ENCODE measurements at places on chromosomes 5 and 9.

DNA sequence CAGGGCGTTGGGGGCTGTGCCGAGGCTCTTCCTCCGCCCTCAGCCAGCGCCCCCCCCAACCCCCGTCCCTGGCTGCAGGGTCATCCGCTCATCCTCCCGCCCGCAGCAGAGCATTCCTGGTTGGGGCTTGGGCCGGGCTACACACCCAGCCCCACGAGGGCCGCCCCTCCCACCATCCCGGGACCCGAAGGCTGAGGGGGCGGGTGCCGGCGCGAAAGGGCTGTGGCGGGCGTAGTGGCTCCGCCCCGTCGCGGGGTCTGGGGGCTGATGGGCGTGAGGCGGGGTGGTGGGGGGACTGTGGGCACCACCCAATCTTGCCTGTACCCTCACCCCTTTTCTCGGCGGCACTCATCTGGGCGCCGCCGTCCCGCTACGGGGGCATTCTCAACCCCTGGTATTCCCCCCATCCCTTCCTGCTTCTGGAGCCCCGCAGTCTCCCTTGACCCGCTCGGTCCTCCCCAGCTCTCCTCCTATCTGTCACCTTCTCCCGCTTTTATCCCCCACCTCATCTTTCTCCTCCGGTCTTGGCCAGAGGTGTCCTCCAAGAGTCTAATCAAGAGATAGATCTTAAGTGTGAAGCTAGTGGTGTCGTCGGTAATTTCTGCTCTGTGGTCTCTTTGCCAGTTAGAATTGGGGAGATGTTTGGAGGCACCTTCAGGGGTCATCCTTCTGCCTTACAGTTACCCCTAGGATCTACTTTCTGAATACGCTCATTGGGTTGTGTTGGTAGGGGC, 1.6 kb downstream of the FER start:
- DNase-seq, result peak; percentile 49

- DNase-seq, result no peak
These were observed 115.2 kb downstream of the LHFPL2 start for GRCh38 chr5:78533356-78533755.

- no peak for DNase-seq
These were observed 196.2 kb downstream of the HSPA4 start for GRCh38 chr5:133247881-133248624.

GRCh38 chr5:39826051-39826450, 401.3 kb upstream of the DAB2 start:
- DNase-seq, result no peak

DNA sequence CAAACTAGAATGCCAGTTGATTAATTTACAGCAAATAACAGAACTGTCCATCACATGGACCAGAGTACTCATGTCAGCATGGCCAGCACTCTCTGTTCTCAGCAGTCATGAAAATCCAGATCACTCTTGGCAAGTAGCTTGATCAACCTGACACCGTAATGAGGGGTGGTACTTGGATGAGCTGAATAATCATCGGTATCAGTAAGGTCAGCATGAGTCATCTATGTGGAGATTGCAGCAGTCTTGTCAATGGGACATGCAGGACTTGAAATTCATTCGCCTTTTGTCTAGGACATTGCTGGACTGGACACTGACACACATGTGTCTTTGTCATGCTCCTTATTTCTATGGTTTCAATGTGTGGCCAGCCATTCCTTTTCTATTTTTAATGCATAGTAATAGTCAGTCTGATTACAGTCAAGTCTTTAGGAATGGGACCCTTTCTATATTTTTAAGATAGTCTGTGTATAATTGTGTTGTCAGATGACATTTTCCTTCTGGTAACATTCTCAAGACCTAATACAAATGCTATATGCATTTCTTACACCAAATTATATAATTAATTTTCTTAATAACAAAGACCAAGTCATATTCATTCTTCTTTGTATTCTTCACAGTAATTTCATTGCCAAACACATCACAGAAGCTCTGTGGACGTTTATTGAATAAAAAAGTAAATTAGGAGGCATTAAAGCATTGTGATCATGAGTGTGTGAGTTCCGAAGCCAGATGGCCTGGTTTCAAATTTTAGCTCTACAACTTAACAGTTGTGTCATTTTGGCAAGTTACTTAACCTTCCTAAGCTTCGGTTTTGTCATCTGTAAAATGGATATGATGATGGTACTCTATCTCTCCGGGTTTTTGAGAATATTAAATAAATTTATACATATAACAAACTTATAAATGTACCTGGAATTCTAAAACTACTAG, 57.4 kb downstream of the ADAMTSL1 start:
- DNase-seq, result no peak

- DNase-seq, result no peak
These were observed 1198.6 kb upstream of the ACO1 start for GRCh38 chr9:31185831-31186230.

- DNase-seq, result no peak
These were observed 5.3 kb upstream of the PLPP1 start for GRCh38 chr5:55540024-55540423.

DNA sequence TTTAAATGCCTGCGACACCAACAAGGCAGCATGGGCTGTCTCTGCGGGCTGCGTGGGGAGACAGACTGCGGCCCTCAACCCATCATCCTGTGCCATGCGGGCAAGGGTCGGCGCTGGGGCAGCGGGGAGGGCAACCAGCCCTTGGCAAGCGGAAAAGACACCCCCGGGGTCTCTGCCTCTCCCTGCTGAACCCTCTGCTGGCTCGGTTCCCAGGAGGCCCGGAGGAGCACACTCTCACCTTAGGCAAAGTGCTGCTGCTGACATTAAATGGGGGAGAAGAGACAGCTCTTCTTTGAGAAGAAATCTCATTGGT, 129.6 kb upstream of the PPP1R26 start:
- no peak for DNase-seq

GRCh38 chr5:148801682-148802276, 24.6 kb upstream of the ADRB2 start:
- DNase-seq, result no peak

- no peak for DNase-seq
These were observed 21.5 kb downstream of the SERINC5 start for GRCh38 chr5:80234116-80234948.

GRCh38 chr5:142151436-142152383, 43.1 kb downstream of the NDFIP1 start:
- peak; percentile 35 for DNase-seq

DNA sequence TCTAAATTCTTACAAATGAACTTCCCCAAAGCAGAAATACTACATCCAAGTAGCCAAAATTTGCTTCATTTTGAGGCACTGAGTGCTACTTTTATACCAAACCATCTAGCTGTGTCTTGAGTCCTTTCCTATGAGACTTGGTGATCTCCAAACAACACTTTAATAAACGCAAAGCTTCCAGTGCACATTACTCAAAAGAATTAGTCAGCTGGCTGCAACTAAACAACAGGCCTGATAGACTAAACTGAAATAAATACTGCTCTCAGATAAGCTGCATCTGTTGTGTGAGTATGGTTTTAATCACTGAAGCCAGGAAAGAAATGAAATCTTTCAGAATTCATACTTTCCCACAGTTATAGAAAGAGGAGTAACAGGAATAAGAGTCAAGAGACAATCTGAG, 80.3 kb downstream of the VCAN start:
- no peak for DNase-seq

- DNase-seq, result no peak
These were observed 1143.4 kb downstream of the CDH12 start for GRCh38 chr5:21709770-21710169.

DNA sequence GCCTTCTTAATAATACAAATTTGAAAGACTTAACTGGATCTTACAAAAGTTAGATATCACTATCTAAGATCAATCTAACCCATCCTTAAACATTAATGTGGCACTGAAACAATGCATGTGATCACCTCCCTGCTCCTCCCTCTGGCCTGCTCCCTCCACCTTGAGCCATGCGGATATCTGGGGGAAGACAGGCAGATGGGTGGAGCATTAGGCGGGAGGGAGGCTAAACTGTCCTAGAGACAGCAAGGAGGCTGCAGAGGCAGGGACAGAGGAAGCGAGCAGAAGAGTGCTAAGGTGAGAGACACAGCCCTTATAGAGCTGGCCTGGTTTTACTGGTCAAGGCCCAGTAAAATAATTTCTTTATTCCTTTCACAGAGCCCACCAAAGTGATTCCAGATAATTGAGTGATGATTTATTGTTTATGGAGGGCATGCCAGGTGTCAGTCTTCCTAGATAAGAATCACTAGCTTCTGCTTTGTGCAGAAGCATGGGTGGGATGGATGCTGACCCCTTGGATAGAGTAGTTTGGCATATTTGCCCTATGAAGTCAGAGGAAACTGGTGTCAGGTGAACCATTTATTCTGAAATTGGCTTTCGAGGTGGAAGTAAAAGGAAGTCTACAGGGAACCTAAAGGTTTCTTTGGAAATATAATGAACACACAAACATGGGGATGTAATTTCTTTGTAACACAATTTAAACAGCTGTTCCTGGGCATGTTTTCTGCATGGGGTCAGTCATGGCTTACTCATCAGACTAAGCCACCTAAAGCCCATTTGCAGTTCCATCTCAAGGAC, 188.3 kb downstream of the GNAQ start:
- no peak for DNase-seq

All from activated CD4-positive, alpha-beta T cell treated with anti-CD3 and anti-CD28 coated beads, Interleukin-2, amount 50 U/mL, for 48 hours (primary cell).